ENCODE measurements at places on chromosomes 5 and 9.

GRCh38 chr9:15935661-15936305 is 382.9 kb downstream of the CCDC171 start:
- DNase-seq, result no peak

DNA sequence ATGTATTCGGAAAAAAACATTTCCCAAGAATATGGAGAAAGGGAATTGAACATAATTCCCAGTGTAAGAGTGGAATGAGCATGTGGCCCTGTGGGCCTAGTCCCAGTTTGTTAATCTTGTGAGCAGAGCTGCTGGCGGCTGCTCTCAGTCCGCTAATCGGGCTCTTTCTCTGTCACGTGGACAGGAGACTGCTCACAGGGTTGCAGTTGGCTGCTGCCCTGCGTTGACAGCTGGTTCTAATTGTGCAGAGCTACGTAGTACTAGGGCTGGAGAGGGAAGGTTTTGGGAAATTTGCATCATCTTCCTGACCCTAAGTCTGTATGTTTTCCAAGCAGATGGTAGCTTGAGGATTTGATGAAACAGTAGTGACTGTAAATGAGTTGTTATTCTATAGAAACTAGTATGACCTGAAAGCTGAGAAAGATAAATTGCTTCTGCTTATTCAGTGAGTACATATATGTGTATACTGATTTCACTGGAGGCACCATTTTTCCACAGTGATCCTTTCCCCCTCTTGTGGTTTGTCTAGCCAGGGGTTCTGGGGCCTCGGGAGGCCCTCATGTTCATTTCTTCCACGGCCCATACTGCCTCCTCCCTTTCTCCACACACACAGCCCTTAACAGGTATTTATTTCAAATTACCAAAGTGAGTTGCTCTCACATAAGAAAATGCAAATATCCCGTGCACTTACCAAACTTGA is 100.6 kb downstream of the ANGPTL2 start:
- DNase-seq, result peak; percentile 89

- DNase-seq, result no peak
Observed at GRCh38 chr9:6929441-6930215, 171.9 kb downstream of the KDM4C start.

DNA sequence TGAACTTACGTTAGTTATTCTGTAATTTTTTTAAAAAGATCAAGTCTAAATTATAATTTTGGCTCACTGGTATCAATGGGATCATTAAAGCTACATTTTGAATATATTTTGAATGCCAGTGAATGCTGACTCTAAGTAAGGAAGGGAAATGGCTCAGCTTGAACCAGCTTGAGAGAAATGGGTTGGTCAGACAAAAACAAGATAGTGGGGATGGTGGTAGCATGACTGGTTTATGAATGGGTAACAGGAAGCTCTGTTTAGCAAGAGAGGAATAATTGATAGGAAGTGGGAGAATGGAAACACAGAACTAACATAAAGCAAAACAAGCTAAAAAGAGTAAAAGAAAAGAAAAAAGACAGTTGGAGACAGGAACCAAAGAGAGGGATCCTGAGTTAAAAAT is 220.2 kb downstream of the ADAMTS6 start:
- no peak for DNase-seq

- DNase-seq, result peak; percentile 88
Observed at GRCh38 chr5:132086277-132086794, 12.7 kb downstream of the CSF2 start.

DNA sequence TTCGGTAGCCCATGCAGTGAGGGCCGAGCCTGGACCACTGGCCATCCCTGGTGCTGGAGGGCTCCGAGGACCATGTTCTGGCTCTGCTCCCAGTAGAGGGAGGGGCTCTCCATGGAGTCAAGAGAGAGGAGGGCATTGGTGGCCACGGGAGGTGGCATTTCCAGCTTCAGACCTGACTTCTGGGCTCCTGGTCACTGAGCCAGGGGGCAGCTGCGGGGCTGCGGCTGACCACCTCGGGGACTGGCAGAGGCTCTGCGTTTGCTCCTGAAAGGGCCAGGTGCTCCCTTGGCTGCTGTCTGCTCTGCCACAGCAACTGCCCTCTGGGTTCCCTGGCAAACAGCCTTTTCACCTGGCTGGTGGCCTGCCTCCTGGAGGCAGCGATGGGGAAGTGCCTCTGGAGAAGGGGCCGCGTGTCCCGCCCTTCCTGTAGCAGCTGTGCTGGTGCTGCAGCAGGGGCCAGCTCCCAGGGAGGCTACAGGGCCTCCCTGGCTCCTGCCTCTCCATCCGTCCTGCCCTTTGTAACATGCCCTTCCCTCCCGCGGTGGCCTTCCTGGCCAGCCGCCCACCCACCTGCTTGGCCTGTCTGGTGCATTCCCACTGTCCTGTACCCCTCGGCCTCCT is 144.6 kb downstream of the CACNA1B start:
- peak; percentile 50 for DNase-seq

- no peak for DNase-seq
Observed at GRCh38 chr5:113902917-113903660, 389.6 kb downstream of the YTHDC2 start.

- DNase-seq, result no peak
Observed at GRCh38 chr5:3592298-3592697, 3.3 kb upstream of the IRX1 start.

DNA sequence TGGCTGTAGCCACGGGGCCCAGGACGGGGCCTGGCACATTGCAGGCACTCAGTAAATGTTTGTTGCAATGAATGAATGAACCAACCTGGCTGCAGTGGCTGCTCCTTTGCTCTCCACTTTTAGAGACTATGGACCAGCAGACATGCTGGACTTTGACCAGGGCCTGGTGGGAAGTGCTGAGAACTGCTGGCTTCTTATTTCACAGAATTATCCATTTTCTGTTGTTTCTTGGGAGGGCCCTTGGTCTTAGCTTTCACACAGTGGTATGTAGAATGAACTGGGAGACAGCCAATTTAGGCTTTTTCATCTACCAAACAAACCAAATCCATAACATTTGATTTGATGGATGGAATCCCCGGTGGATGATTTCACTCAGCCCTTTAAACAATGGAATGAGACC is 78.0 kb upstream of the LHFPL2 start:
- no peak for DNase-seq

- no peak for DNase-seq
Observed at GRCh38 chr5:17878541-17878940, 244.3 kb downstream of the TAF11L14 start.

DNA sequence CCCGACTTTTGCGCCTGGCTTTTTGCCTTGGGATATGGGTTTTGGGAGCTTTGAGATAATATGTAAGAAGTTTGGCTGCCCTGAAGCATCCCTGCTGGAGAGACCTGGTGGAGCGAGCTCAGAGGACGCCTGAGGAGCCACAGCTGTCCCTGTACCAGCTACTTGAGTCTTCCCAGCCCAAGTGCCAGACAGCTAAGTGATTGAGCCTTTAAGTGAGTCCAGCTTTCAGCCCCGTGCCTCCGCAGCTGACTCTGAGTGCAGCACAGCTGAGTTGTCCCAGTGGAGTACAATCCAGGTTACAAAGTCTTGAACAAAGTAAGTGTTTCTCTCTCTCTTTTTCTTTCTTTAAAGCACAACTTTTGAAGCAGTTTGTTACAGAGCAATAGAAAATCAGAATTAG is 203.8 kb upstream of the DAP start:
- no peak for DNase-seq

- no peak for DNase-seq
Observed at GRCh38 chr5:150303070-150303615, 438 bp upstream of the ARSI start.

- peak; percentile 10 for DNase-seq
Observed at GRCh38 chr5:20972419-20972925, 984.5 kb upstream of the CDH18 start.

GRCh38 chr5:112691758-112692157 is 45.9 kb upstream of the APC start:
- no peak for DNase-seq
